ENCODE measurements at places on chromosomes 3 and 15. TPM values are rescaled to one million over a fixed set of nuclear protein-coding genes. Genes with fewer than 3 reads are reported as not detected.

Gene CDHR4
- total RNA-seq = 0.37 TPM

Gene PLA2G4D
- not detected for total RNA-seq

Gene SUCLG2
- 43.8 TPM for total RNA-seq

Gene TPRA1
- 12.5 TPM for total RNA-seq

Gene RBP2
- not detected for total RNA-seq

Gene SORD
- total RNA-seq = 3.7 TPM

Gene HRG
- total RNA-seq = not detected

Gene CPNE9
- not detected for total RNA-seq

Gene ILDR1
- total RNA-seq = 0.32 TPM

Gene ITGA11
- 0.17 TPM for total RNA-seq

Gene GRK7
- total RNA-seq = 0.20 TPM

Gene SLC7A14
- not detected for total RNA-seq

Gene TRAIP
- total RNA-seq = 4.8 TPM

Gene FOXB1
- 0.21 TPM for total RNA-seq

Gene LPCAT4
- 93.2 TPM for total RNA-seq

Gene LSMEM2
- not detected for total RNA-seq

Gene CYP1A2
- total RNA-seq = not detected

Gene SNURF
- total RNA-seq = 23.0 TPM

Gene IL20RB
- total RNA-seq = 4.2 TPM

Gene ALDH1L1
- total RNA-seq = not detected

Gene IMPG2
- total RNA-seq = 0.47 TPM

Gene IGF2BP2
- total RNA-seq = 8.8 TPM

Gene RARRES1
- total RNA-seq = not detected

Gene LDHAL6B
- total RNA-seq = not detected

Gene MASP1
- not detected for total RNA-seq

Gene CMTM8
- 6.3 TPM for total RNA-seq

Gene CXCR6
- total RNA-seq = 4.4 TPM

Gene TERC
- total RNA-seq = 6.0 TPM

Gene TMEM212
- not detected for total RNA-seq

Gene CTXN2
- not detected for total RNA-seq

Gene PSTPIP1
- total RNA-seq = 129 TPM

All from T-helper 17 cell (primary cell).